ENCODE measurements at places on chromosomes 12 and 14.
A peak's percentile ranks its signal among the peaks of the same experiment; 100 is the strongest.

- DNase-seq: no peak
Observed at GRCh38 chr12:49219417-49220026, 30.6 kb upstream of the TUBA1A start.

GRCh38 chr14:54537651-54538050, 27.9 kb downstream of the CGRRF1 start:
- no peak for DNase-seq

DNA sequence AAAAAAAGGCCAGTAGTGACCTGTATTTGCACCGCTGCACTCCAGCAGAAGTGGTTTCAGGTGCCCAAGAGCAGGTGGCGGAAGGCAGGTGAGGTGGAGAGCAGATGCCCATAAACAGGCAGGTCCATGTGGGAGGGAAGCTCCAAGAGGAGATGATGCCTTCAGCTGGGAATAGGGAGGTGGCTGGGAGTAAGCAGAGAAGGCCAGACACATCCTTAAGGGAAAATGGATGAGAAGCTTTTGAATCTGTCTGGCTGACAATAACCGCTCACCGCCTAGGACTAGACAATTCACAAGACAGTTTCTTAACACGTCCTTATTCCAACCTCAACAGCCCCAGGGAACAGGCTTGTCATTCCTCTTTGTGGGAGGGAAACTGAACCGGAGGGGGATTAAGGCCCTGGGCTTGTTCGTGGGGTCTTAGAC, 43.9 kb upstream of the PLEKHG6 start:
- no peak for DNase-seq

DNA sequence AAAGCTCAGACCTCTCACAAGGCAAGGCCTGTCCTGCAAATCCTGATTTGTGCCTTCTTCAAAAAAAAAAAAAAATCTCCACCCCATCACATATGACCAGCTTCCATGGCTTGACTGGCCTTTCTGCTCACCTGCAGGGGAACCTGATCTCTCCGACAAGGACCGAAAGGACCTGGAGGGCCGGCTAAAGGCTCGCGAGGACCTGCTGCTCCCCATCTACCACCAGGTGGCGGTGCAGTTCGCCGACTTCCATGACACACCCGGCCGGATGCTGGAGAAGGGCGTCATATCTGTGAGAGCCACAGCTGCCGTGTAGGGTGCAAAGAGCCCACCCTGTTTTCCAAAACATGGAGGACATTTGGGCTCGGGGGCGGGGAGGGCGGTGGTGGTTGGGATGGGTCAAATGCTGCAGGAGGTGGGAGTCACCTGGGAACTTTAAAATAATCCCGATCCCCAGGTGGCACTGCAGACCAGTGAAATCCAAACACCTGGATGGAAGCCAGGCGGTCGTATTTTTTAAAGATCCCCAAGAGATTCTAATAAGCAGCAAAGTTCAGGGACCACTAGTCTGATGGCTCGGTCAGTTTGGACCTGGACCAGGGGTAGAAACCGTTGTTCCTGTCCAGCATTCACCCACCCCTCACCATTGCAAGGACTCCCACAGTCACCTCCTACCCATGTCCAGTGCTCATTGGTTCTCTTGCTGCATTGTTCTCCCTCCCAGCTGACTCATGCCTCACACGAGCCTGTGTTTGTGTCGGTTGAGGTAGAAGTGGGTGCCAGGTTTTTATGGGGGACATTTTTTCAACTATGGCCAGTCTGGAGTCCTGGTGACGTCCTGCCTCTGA, 44.8 kb downstream of the FOXN4 start:
- peak; percentile 51 for DNase-seq

- no peak for DNase-seq
Observed at GRCh38 chr12:23262670-23263069, 637.7 kb downstream of the ETNK1 start.

DNA sequence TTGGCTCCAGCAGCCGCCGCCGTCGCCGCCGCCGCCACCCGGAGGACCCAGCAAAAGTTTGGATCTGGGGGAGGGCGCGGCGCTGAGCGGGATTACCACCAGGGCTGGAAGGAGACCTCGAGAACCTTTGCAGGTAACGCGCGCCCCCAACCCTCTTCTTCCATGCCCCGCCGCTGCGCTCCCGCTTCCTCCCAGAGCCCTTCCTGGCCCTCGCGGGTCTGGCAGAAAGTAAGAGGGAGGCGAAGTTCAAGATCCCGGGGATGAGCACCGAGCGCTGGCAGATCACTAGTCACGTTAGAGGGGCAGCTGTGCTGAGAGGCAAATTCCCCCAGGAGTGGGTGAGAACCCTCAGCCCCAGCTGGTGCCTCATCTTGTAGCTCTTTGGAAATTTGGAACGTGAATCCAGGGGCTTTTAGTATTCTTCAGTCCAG, 3.9 kb downstream of the FLRT2 start:
- no peak for DNase-seq

- peak; percentile 23 for DNase-seq
Observed at GRCh38 chr14:106459971-106460730, 933.8 kb downstream of the TMEM121 start.

- no peak for DNase-seq
Observed at GRCh38 chr14:104299993-104300761, 161.8 kb downstream of the KIF26A start.

- DNase-seq: no peak
Observed at GRCh38 chr14:32934881-32935633, 3.6 kb upstream of the NPAS3 start.

DNA sequence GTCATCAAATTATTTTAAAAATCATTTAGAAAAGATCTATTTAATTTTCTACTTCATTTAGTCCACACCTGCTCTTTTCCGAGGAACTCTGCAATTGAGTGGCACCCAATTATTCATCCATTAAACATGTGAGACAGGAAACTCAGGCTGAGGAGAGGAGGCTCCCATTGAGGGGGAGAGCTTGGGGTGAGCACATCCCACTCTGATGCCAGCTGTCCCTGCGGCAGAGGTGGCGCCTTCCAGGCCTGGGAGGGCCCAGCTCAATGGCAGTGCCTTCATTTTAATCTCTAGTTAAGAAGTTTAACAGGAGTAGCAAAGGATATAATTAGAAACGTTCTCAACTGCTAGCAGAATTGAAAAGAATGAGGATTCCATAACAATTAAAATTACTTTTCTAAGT, 92.0 kb downstream of the ITPR2 start:
- no peak for DNase-seq

DNA sequence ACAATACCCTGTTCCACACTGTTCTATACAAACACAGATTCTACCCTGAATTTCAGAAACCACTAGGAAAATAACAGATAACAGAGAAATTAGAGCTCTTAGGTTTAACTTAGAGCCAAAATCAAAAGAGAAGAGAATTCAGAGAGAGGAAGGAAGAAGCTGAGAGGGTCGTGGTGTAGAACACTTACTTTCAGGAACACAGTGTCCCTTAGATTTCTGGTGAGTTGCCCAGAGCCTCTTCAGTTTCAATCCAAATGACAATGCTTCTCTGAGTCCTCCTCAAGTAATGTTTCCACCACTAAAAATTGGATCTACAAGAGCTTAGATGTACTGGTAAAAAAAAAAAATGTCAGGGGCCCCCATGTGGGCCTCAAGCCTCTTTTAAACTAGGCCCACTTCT, 2.6 kb downstream of the YAF2 start:
- DNase-seq: no peak

- DNase-seq: no peak
Observed at GRCh38 chr12:30909349-30910037, 17.1 kb upstream of the TSPAN11 start.

GRCh38 chr12:96981911-96982310, 74.9 kb downstream of the NEDD1 start:
- no peak for DNase-seq

DNA sequence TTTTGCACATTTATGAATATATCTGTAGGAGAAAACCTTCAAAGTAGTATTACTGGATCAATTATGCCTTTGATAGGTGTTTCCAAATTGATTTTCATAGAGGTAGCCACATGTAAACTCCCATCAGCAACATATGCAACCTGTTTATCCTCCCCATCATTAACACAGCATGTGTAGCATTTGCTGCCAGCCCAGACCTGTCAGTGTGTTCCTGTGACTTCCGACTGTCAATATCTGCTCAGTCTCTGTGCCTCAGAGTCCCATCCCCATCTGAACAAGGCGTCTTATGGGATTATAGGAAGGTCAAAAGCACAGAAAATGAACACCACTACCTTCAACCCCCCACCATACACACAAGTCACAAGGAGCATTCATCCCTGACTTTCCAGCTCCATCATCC, 9.5 kb upstream of the CAPRIN2 start:
- DNase-seq: no peak

DNA sequence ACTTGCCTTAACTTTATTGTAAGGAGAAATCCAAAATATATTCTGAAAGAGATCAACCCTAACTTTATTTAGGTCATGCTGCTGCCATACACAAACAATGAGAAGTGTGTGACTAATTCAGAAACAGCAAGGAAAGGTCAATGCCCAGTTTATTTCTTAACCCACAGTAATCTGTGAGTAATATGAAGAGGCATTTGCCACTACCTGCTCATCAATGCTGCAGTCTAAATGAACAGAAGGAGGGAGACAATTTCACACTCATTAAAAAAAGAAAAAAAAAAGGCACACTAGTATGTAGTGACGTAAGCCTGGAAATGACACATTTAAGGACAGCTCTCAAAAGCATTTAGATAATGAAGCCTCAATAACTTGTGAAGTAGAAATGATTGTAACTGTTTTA, 90.5 kb upstream of the FOXN3 start:
- peak; percentile 59 for DNase-seq

GRCh38 chr12:65566751-65567150, 257.5 kb upstream of the HMGA2 start:
- no peak for DNase-seq

DNA sequence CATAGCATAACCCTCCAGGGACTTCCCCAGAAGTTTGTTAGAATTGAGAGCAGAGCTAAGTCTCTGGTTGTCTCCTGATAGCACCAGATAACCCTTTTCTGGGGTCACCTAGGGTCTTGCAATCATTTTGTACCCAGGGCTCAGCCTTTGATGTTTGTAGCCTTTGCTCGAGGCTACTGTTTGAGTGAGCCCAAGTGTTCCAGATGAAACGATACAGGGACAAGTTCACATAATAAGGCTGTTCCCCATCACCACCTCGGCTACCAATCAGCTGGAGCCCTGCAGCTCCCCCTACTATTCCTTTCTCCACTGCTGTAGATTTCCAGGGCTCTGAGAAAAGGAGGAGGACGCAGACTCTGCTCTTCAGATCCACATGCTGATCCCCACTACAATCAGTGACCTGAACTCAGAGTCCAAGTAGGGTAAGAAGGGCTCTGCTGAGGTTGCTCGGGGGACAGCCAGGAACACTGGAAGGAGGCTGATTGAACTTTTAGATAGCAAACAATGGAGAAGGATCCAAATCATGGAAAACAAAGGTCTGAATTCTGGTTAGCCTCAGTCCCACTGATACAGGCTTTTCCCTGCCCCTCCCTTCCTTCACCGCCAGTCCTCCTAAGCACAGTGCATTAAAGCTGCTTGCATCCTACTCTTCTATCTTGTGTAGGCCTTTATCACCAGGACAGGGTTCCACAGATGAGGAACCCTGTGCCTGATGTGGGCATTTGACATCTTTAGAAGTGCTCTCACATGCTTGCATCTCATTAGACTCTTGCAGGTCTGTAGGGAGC, at the start of gene EDDM3A:
Gene EDDM3A (plus strand): TSS at position 317 of the 788 bp plus-strand sequence. CDS start 1,694 bp downstream, outside the sequence.
- no peak for DNase-seq

GRCh38 chr12:18168016-18168415, 78.0 kb upstream of the RERGL start:
- DNase-seq: no peak

GRCh38 chr14:69572030-69572840, 2.4 kb downstream of the CCDC177 start:
- DNase-seq: no peak

DNA sequence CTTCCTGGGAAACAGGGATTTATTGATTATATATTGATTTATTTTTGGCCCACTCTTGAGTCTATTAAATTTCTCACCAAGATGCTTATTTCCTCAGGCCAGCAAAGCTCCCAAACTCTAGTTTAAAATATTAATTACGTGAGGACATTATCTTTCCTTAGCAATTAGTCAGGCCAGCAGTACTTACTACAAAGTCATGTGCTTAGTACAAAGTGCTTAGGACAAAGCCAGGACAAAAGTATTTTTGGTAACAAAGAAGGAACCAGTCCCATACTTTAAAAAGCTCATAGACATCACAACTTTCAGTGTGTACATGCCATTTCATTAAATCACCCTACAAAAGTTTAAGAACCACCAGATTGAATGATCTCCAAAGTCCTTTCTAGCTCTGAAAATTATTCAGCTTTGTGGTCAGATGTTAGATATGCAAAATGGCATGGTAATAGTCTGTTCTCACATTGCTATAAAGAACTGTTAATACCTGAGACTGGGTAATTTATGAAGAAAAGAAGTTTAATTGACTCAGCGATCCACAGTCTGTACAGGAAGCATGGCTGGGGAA, 94.7 kb upstream of the PWP1 start:
- no peak for DNase-seq

- peak; percentile 68 for DNase-seq
Observed at GRCh38 chr14:102774391-102775153, 2.7 kb upstream of the TRAF3 start.

GRCh38 chr14:64255756-64256155, 38.4 kb downstream of the ESR2 start:
- DNase-seq: no peak

- DNase-seq: no peak
Observed at GRCh38 chr12:2183556-2184541, 131.1 kb downstream of the CACNA1C start.

GRCh38 chr14:106831322-106831720, 1304.9 kb downstream of the TMEM121 start:
- DNase-seq: peak; percentile 22

DNA sequence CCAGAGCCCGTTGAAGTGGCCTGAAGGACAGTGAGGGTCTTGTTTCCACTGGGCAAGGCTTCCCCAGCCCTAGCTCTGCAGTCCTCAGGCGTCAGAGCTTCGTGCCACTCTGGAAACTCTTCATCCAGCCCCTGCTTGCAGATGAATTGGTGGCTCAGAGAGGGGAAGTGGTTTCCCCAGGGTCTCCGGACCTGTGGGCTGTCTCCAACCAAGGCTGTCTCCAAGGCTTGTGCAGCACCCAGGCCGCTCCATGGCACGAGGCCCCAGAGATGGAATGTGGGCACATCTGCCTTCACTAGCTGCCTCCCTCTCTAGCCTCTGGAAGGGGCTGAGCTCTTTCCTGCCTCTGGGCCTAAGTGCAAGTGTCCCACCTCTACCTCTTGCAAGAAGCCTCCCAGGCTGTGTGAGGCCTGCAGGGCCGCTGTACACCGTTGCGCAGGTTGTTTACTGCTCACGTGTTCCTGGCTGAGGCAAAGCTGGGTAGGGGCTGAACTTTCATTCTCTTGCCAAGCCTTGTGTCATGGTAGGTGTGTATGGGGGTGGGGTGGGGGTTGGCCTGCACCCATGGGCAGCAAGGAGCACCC, 11.1 kb downstream of the RIN3 start:
- no peak for DNase-seq

- DNase-seq: no peak
Observed at GRCh38 chr12:50271724-50272247, 11.5 kb downstream of the LIMA1 start.
